Glutamatergic neuron (in vitro differentiated cells): ENCODE measurements at places on chromosomes 3 and 15.

DNA sequence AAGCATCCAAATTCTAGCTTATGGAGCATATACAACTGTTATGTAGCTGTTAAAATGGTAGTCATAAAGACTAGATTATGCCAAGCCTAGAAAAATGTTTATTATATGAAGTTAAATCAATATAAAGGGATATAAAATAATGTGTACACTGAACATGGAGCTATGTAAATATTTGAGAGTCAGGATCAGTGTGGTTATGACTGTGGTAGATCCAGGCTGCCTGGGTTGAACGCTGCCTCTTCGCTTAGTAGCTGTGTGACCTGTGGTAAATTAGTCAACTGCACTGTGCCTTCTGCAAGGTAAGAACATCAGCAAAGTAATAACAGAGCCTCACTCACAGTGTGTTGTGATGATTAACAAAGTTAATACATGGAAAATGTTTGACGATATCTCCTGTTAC, 212.2 kb downstream of the RBMS3 start:
- no peak for DNase-seq

DNA sequence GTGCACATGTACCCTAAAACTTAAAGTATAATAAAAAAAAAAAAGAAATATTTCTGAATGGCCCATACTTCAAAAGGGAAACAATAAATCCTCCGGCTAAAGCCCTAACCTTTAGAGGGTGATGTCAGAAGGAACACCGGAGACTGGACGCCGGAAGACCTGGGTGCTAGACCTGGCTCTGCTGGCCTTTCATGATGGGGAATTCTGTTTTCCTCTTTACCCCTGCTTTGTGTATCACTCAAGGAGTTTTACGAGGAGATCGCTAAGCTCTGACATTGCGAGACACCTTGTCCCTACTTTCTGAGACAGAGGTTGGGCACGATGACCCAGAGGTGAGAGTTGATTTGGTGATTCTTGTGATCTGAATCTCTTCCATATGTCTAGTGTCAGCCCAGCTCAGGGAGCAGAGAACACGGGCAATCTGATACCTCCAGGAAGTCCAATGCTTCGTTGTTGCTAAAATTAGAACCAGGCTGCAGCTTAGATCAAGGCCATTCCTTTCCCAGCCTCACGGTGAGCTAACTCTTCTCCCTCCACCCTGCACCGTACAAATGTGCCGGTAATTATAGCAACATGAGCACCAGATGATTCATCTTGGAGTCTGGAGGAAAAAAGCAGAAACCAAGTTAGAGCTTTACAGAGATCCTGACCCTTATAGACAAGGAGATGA, 42.0 kb upstream of the CFAP161 start:
- DNase-seq, result no peak

GRCh38 chr3:79115458-79115857, 652.3 kb downstream of the ROBO1 start:
- DNase-seq, result no peak

DNA sequence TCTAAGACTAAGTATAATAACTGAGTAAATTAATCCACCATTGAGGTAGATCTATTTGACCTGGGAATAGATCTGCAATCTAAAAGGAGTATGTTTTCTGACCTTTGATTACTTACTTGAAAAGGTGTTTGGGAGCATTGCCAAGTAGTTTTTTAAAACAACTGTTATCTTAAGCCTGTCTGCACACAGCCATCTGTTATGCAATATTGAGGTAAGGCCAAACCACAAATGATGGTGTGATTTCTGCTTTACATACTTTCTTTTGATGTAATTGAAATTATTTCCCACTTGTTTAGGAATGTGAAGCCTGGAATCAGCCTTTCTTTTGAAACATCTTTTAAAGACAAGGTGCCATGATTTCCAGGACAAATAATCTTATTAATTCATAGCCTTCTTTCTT, 274.0 kb downstream of the BBX start:
- DNase-seq, result no peak

DNA sequence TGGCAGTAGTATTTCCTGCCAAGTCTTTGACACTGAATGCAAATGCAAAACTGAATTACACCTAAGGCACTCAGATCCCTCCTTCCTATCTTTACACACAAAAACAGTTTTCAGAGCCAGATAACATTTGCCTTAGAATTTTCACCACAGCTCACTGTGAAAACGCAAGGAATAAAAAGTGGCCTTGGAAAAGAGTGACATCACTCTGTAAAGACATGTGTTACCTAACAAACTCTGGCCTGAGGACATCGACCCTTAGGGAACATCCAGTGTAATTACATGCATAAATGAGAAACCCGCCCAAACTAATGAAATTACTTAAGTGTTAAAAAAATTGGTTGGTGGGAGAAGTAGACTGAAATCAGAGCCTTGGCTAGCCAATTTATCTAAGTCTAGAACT, 88.9 kb downstream of the PLOD2 start:
- DNase-seq, result no peak

- DNase-seq, result no peak
Measured at GRCh38 chr15:39931615-39932014, 2.3 kb upstream of the EIF2AK4 start.

GRCh38 chr15:55774113-55774970, 31.4 kb upstream of the PRTG start:
- peak; percentile 74 for DNase-seq

DNA sequence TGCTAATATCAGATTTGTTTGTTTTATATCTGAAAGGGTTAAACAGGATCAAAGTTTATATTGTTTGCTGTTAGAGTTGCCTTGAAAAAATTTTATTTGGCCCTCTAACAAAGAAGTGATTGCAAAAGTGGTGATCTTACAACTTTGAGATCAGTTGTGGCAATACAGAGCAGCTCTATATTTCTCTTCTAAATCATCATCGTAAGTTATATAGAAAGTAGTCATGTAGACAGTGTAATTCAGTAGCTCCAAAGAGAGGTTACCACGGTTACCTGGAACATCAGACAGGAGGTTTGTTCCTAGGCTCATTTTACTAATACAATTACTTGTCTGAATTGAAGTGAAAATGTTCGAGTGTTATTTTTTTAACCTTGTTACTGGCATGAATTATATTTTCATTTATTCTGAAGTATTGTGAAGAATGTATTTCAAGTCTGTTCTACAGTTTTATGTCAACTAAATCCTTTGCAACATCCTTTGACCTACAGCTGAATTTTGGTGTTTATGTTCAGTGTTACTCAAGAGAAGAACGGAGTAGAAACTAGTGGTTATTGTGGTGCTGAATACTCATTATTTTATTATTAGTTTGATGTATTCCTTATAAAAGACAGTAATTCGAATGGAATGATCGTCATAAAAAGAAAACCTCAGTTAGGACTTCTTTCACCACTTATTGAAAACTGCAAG, 214.2 kb downstream of the NAALADL2 start:
- no peak for DNase-seq

GRCh38 chr15:43922021-43922420, 95.2 kb downstream of the WDR76 start:
- no peak for DNase-seq

GRCh38 chr3:33645060-33645647, 72.9 kb downstream of the CLASP2 start:
- DNase-seq, result no peak

- no peak for DNase-seq
Measured at GRCh38 chr3:133514418-133514817, 59.1 kb upstream of the CDV3 start.

GRCh38 chr15:73232776-73233175, 136.0 kb downstream of the HCN4 start:
- no peak for DNase-seq

- DNase-seq, result no peak
Measured at GRCh38 chr15:80787316-80787715, 8.1 kb downstream of the CEMIP start.
